ENCODE measurements at places on chromosomes 7 and 10.

DNA sequence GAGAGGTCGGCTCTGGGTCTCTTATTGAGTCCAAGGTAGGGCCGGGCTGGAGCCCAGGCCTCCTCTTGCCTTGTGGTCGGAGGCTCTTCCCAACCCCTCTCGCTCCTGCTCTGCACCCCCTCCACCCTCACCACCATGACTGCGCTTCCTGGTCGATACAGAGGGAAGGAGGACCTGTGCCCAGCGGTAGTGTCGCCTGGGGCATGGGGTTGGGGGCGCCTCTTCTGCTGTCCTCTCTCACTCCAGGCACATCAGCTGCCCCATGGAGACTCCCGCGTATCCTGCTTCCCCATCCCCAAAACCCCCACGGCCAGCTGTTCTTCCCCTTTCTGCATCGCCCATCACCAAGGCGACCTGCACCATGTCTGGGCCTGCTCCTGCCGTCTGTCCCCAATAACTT, 44.4 kb downstream of the TMEM270 start:
- no peak for DNase-seq

DNA sequence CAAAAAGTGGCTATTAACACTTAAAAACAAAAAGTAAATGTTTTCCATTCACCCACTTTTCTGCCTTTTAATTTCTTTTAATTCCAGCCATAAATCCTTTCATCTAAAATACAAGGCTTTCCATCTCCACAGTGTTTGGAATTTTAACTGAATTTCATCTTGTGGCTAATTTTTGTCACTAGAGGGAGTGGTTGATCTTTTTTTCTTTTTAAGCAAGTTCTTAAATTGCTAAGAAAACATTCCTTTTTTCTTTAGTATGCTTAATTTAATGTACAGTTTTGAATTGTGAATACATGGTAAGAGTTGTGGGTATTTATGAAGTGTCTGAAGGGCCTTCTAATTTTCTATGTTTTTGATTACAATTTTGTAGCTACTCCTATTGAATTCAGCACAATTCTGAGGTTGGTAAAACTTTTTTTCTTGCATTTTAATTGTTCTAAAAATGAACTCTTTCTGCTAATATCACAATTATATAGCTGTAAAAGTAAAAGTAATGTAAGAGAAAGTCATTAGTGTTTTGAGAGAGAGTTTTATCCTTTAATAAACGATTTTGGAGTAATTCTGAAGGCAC, 54.9 kb upstream of the ANK3 start:
- DNase-seq, result no peak

GRCh38 chr7:17497136-17497535, 198.7 kb downstream of the AHR start:
- no peak for DNase-seq

- no peak for DNase-seq
Measured at GRCh38 chr7:101990811-101991418, 173.5 kb downstream of the CUX1 start.

DNA sequence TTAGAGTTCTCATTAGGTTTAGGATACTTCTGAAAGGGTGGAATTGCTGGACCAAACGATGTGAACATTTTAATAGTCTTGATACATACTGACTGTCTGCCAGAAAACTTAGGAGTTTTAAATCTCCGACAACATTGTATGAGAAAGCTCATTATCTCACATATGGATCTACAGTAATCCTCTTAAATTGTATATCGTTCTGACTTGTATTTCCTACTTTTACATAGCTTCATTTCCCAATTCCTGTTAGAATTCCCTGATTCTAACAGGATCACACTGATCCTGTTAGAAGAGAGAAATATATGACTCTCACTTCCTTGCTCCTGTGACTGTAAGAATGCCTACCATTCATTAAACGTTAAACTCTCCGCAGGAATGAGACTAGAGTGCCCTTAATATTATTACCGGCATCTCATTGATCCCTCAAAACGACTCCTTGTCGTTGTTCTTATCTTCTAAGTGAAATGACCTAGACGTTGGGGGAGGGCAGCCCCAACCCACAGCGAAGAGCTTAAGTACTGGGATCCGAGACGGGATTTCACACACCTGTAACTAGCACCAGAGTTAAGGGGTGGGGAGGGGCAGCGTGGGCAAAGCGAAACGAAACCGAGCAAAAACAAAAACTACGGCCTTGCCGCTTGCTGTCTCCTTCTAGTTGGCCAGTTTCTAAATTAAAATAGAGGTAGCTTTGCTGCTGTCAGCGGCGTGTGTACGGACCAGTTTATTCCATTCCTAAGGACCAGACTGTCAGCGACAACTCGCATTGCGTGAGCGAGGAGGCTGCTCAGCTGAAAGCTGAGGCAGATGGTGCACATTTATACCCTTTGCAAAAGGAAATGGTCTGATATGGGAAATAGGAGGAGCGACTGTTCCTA, 678 bp upstream of the TMEM106B start:
- DNase-seq, result no peak

DNA sequence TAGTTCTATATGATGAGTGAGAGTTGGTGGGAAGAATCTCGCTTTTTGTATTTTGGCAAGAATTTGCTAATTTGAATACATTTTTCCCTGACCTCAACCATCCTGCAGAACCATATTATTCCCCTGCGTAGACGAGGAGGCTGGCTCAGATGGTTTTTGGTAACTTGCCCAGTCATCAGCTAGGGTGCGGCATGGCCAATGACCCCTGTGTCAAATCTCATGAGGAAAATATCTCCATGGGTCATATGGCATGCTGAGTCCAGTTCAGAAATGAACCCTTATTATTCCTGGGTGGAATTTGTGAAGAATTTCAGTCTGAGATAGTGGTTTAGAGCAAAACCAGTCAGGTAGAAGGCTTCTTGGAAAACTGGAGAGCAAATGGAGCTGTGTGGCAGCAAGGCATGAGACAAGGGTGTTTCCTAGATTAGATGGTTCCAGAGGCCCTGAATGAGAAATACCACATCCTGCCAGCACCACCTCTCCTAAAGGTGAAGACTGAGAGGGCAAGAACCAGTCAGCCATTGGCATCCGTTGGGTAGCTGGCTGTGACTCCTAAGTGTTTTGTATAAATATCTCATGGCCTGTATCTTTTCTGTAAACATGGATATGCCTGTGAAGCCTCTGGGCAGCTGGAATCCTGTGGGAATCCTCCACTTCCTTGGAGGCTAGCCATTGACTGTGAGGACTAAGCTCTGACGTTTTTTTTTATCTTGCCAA, 5.8 kb upstream of the UPP1 start:
- DNase-seq, result no peak

DNA sequence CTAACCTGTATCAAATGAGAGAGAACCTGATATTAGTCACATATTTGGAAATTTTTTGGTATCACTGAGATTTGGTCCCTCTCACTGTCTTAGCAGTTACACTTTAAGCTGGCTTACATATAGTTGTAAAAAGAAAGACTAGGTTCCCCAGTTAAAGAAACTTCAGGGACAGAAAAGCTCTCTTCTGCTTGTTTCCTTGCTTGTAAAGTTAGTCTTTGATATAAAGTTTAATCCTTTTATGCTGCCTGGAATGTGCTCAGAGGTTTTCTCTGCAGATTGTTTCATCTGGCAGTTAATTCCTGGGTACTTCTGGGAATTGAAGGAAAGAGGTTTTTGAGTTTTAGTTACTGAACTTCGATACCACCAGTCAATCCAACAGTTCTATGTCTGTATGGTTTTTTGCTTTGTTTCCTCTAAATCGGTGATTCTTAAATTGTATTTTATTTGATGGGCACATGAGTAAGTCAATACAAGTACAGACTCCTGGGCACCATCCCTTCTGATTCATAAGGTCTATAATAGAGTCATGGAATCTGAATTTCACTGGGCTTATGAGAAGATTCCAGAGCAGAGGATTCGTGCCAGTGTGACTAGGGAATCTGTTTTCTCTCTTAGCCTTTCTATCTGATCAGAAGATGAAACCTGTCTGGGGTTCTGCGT, 1080.9 kb upstream of the C7orf33 start:
- no peak for DNase-seq

GRCh38 chr7:29622335-29623265, 59.0 kb downstream of the PRR15 start:
- no peak for DNase-seq

DNA sequence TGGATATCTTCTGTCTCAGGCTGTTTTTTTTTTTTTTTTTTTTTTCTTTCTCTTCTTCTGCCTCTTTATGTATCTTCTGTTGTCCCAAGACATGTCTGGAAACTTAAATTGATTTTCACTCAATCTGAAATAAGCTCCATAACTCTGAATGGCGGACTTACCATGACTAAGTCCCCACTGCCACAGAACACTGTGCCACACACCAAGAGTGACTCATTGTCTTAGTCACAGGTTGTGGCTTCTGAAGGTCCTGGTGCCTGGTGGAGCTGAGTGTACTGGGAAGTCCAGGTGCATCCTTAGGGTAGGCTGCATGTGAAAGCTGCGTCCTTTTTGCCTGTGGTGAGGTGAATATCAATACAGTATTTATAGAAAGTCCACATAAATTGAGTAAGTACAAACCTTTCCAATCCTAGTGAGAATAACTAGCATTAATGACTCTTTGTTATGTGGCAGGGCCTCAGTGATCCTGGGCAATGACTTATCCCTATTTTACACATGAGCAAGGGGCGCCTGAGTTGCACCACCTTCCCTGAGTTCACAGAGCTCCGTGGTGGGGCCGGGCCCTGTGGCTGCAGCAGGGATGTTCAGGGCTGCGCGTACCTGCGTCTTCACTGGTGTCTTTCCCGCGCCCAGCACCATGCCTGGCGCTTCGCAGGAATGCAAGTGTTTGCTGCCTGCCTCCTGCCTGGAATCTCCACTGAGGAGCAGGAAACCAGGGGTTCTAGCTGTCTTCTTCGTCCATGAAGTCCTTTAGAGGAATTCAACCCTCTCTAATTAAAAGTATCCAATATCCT, 4.3 kb downstream of the PFKP start:
- no peak for DNase-seq

DNA sequence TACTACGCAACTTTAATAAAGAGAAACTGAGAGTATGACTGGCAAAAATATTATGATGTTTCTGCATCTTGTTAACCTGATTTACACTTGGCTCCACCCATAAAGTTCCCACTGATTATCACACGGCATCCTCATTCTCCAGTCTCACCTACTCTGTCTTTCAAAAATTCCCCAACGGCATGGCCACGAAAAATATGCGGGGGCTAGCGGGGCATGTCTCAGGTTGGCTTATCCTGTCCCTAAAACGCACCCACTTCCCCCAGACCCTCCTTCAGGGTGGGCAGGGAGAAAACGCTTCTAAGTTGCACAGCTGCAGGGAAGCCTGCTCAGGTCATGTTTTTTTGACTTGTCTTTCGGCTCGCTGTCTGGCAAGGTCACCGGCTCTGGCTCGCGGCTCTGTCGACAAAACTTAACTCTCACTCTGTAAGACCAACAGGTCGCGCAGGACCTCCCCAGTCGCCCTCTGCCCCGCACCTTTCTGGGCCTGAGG, 3.8 kb downstream of the CDK6 start:
- DNase-seq, result no peak

GRCh38 chr10:69814251-69814650, 12.5 kb downstream of the COL13A1 start:
- no peak for DNase-seq

DNA sequence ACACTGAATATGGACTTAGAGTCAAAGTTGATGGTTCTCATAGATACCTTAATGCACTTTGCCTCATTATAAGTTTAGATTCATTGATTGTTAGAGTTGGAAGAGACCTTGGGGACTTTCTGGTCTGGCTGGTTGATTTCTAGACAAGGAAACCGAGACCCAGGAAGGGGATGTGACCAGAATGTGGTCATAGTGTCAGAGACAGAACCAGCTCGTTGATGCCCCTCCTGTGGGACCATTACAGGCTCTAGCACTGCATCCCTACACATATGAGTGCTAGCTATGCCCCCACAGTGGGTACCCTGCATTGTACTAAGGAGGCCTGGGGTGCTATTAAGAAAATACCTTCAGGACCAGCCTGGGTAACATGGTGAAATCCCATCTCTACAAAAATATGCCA, 306.6 kb downstream of the CAMK1D start:
- no peak for DNase-seq

- no peak for DNase-seq
Measured at GRCh38 chr7:36103837-36104561, 49.1 kb upstream of the EEPD1 start.

DNA sequence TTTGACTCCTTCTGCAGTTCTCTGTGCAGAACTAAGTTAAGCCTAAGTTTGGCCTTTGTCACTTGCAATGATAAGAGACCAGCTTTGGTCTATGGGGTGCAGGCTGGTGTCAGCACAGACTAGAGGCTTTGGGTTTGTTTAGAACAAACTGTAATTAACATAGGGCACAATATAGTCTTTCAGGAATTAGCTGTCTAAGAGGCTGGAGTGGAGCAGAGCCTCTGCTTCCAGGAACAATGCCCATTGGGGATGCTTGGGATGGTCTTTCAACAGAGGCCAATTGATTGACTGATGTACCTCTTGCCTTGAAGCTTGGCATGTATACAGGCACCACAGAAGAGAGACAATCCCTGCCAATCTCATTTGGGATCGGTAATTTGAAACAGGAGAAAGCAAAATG, 4.7 kb downstream of the SUFU start:
- DNase-seq, result no peak

Data from activated naive CD4-positive, alpha-beta T cell (primary cell).